GM12864 (cell line): ENCODE measurements at places on chromosomes 6 and 20.

DNA sequence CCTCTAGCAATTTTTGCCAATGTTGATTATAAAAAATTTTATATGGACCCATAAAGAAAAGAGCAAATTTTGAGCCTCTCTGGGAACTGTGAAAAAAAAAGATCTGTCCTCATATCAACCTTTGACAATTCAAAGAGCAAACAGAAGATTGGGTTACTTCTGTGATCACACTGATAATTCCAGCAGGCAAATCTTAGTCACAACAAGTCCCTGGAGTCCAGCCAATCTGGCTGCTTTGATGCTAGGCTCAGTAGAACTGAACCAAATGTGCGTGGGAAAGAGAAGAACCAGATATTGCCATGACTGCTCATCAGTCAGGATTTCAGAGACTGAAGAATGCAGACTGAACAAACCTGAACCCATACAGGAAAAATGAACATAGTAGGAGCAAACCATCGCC, 438.4 kb upstream of the FLRT3 start:
- no peak for DNase-seq

DNA sequence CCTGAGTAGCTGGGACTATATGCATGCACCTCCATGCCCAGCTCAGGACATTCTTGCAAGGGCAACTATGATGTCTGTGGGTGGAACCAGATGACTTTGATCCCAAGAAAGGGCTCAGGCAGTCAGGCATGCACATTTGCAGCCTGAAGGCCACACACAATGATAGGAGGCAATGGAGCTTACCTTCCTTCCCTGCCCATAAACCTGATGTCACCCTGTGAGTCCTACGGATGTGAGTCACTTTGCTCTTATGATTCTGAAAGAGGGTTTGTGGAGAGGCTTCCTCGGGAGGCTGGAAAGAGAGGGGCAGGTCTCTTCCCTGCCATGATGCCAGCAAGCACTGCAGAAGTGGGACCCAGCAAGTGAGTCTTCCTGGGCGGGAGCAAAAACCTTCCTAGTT, 202.4 kb downstream of the LY86 start:
- DNase-seq = no peak

DNA sequence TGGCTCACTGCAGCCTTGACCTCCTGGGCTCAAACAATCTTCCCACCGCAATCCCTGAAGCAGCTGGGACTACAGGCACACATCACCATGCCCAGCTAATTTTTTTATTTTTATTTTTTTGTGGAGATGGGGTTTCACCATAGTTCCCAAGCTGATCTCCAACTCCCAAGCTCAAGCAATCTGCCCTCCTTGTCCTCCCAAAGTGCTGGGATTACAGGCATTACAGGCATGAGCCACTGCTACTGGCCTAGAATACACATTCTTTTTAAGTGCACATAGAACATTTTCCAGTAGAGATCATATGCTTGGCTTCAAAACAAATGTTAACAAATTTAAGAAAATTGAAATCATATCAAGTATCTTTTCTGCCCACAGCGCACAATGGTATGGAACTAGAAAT, 176.8 kb upstream of the MARCKS start:
- no peak for DNase-seq

DNA sequence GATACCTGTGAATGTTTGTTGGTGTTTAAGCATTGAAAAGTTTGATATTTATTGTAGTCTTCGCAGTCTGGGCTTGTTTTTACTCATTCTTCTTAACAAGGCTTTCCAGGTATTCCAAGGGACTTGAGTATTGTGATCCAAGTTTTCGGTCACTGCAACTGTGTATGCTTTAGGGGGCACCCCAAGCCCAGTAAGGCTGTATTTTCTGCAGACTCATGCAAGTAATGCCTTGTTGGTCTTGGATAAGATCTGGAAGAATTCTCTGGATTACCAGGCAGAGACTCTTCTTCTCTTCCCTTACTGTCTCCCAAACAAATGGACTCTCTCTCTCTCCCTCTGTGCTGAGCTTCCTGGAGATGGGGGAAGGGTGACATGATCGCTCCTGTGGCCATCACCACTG, 82.1 kb downstream of the RFPL4B start:
- DNase-seq = no peak

- no peak for DNase-seq
Observed at GRCh38 chr6:2783188-2783963, 18.2 kb downstream of the WRNIP1 start.

GRCh38 chr6:34246563-34247391, 2.0 kb downstream of the SMIM29 start:
- DNase-seq = no peak

- DNase-seq = no peak
Observed at GRCh38 chr6:93083337-93084230, 335.8 kb downstream of the EPHA7 start.

- no peak for DNase-seq
Observed at GRCh38 chr6:36383606-36384005, 3.9 kb downstream of the ETV7 start.

GRCh38 chr6:2625581-2625980, 125.1 kb downstream of the MYLK4 start:
- no peak for DNase-seq

- DNase-seq = no peak
Observed at GRCh38 chr20:42714298-42715141, 475.2 kb downstream of the PTPRT start.
